Renal cortex interstitium (tissue), 15 donors: ENCODE measurements at places on chromosomes 12 and 14. TPM values are rescaled to one million over a fixed set of nuclear protein-coding genes. Genes with fewer than 3 reads are reported as not detected.

LRP1-AS gene
- not detected for polyA plus RNA-seq

MYF5 gene
- polyA plus RNA-seq = not detected

SLCO1B1 gene
- not detected for polyA plus RNA-seq

GRCh38 chr14:91971188-91971778 is 23.8 kb upstream of the FBLN5 start:
- DNase-seq = no peak

DNA sequence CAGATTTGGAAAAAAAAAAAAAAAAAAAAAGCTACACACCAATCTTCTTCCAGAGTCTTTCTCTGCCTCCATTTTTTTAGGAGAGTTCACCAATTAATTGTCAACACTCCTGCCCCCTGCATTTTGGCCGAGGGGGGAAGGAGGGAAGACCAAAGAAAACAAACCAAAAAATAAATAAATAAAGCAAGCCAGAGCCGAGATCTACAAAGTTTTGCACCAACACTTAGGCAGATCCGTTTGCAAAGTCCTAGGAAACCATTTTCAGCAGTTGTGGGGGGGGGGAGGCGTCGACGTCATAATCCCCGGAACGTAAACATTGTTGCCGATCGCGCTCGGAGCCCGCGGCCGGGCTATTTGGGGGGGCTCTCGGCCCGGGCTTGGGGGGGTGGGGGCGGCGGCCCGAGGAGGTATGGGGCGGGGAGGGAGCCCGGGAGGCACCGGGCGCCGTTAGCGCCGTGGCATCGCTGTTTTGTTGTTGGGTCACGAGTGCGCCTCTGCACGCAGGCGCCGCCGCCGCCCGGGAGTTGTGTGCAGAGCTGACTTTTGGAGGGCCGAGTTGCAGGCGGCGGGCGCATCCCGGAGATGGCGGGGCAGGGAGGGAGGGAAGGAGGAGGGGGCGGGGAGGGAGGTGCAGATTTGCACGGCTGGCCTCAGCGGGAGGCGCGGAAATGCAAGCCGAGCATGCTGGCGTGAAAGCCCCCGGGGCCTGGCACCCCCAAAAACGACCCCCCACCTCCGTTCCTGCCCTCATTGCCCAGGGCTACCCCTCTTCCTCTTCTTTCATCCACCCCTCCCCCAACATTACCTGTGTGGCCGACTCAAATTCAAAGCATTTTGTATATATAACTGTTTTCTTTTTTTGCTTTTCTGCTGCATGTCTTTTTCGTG is 598 bp downstream of the KDM2B start:
- peak; percentile 72 for DNase-seq

DNA sequence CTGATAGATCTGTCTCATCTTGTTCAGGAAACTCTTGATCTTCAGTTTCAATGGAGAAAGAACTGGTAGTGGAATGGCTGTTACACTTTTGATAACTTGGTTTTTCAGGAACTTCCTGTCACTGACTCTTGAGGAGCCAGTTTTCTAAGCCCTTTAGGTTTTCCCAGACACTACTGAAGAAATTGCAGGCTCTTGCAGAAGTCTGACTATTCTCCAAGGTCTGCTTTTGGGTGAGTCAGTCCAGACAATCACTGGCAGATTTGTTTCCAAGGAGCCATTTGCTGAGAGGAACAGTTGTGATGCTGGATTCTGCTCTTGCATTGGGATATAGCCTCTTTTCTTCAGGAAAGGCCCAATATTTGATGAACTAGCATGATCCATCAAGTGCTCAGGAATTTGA is 468.0 kb downstream of the FUT8 start:
- no peak for DNase-seq
